ENCODE measurements at places on chromosomes 11 and 22.
A peak's percentile ranks its signal among the peaks of the same experiment; 100 is the strongest.

GRCh38 chr22:46667245-46667623 lies 47.0 kb downstream of the GRAMD4 start:
- DNase-seq = no peak

GRCh38 chr11:72842653-72843330 lies 28.6 kb downstream of the ATG16L2 start:
- DNase-seq = no peak

GRCh38 chr22:22673628-22674027 lies 29.2 kb downstream of the GGTLC2 start:
- DNase-seq = no peak

DNA sequence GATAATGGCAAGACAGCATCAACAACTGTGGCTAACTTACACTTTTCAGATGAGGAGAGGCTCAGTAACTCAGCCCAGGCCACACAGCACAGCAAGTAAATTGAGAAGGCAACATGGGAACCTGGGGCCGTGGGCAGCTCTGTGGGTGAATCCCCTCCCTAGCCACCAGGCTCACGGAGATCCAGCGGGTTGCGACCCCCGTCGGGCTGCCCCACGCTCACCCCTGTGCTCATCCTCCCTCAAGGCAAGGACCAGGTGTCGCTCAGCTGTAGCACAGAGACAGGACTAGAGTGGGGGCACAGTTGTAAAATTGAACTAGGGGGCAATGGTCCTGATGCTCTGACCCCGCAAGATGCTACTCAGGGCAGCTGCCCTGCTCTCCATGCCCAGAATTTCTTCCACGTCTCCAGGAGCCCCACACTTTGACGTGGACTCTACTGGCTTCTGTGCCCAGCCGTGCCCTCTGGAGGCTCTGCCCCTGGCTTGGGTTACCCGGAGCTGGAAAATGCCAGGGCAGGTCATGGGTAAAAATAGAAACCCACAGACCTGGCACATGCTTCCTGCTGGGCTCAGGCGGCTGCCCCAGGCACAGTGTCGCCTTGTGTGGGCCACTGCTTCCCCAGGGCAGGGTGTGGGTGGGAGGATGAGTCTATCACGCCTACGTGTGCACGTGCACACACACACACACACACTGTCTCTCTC lies 9.0 kb downstream of the TUBA8 start:
- no peak for DNase-seq

GRCh38 chr11:76453248-76453647 lies 8.4 kb downstream of the EMSY start:
- no peak for DNase-seq

DNA sequence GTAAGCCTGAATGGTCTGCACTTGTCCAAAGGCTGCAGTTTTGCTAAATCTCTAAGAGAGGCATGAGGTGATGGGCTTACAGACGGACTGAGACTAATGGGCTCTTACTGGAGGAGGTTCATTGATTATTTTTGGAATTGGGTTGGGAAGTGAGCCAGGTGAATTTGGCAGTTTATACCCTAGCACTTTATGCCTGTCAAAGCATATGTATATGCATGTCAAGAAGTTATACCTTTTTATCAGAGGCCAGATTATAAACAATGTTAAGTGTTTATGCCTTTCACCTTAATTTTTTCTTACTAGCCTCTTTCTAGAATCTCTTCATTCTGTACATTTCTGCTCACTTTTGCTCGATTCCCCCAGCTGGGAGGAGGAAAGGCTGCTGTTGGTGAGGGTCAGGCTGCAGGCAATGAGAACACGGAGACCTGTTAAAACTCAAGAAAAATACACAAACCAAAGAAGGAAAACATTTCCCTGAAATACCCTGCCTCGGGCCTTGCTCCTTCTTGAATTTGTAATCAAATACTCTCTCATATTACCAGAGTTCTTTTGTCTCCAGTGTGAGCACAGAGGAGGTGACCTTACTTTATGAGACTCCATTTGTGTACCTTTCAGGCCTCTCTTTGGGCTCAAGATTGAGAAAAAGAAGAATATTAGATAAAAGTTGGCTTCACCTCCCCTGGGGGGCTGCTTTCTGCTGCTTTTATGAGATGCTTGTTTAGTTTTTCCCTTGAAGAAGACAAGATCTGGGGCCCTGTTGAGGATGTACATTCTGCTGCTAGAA lies 19.6 kb downstream of the NAT10 start:
- no peak for DNase-seq

GRCh38 chr11:96267496-96268032 lies 75.4 kb downstream of the MAML2 start:
- DNase-seq = no peak

GRCh38 chr11:124837491-124837856 lies 27.8 kb upstream of the ROBO3 start:
- peak; percentile 74 for DNase-seq

GRCh38 chr11:104907521-104908185 lies 9.4 kb upstream of the CASP12 start:
- no peak for DNase-seq
